ENCODE measurements at places on chromosomes 7 and 10.
A peak's percentile ranks its signal among the peaks of the same experiment; 100 is the strongest.

DNA sequence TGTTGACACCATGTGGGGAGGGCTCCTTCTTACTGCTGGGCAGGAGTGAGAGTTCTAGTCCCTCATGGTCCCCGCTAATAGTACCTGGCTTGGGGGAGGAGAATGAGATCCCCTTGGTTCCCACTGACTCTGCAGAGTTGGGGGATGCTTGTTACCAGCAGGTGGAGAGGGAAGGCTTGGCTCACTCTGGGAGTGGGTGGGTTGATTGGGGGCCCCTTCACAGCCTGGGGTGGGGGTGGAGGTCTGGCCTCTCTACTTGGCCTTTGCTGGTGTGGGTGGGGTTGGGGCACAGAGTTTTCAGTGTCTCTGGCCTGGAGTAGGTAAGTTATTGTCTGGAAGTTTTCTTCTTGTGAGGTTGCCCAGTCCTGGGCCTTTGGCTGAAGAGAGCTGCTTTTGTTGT, 31.9 kb downstream of the ADCY1 start:
- no peak for DNase-seq

DNA sequence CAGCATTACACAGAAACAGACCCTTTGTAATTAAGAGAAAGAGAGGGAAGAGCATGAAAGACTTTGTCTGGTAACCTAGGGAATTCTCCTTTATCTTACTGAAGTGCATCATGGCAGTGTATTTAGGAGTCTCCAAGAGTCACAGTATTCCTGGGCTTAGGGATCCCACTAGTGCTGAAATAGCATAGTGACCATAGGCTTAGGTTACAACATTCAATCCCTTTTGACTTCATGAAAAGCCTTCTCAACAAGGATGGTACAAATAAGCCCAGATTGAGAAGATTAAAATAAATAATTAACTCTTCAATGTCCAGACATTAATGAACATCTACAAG, 76.5 kb downstream of the SNX13 start:
- DNase-seq, result no peak

DNA sequence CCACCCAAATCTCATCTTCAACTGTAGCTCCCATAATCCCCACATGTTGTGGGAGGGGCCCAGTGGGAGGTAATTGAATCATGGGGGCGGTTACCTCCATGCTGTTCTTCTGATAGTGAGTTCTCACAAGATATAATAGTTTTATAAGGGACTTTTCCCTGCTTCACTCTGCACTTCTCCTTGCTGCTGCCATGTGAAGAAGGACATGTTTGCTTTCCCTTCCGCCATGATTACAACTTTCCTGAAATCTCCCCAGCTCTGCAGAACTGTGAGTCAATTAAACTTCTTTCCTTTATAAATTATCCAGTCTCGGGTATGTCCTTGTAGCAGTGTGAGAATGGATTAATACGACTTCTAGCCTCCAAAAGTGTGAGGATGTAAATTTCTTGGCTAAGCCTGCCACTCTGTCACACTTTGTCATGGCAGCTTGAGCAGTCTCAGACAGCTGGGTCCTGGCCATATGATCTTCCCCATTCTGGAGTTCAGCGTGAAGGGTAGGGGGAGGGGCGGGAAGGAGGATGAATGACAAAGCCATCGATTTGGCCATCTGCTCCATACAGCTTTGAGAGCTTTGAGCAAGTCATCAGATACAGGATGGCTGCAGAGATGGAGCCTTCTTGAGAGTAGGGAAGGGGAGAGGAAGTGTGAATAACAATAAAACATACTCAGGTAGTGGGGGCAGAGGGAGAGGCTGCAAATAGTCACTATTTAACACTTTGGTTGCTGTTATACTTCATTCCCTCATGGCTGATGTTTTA, 19.1 kb upstream of the INPP5F start:
- no peak for DNase-seq

- DNase-seq, result no peak
These were observed 502.2 kb downstream of the PLXNA4 start for GRCh38 chr7:132073920-132074589.

GRCh38 chr10:118805146-118805545, 50.4 kb upstream of the CACUL1 start:
- no peak for DNase-seq

DNA sequence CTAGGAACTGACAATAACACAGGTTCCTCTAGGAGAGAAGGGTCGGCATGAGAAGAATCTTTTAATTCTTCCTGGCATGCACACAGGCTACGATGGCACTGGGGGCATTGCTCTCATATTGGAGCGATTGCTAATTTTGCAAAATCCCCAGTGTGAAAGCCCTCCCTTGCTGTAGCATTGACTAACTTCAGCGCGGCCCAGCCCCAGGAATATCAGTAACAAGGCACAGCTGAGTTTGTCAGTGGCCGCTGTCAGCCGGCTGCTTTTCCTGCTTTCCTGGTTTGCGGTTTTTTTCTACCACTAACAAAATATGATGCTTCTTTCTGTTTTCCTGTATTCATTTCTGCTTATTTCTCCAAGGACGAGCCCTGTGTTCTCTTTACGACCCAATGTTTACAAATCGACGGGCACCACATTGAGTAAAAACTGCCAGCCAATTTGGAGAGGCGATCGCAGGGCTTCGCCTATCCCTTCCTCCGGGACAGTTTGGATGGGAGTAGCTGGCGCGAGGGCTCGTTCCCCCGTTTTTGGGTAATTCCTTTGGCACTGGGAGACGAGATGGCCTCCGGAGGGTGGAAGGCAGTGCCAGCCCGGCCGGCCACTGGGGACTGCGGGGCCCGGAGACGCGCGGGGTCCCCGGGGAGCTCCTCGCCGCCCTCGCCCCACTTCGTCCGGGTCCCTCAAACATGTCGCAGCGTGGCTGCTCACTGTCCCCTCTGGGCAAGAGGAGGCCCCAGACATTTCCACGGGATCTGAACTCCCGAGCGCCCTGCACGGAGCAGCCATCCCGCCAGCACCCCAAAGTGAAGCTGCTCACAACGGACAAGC, 967 bp downstream of the ADARB2 start:
- no peak for DNase-seq

GRCh38 chr7:77887567-77887966, 89.0 kb downstream of the PHTF2 start:
- DNase-seq, result peak; percentile 75

DNA sequence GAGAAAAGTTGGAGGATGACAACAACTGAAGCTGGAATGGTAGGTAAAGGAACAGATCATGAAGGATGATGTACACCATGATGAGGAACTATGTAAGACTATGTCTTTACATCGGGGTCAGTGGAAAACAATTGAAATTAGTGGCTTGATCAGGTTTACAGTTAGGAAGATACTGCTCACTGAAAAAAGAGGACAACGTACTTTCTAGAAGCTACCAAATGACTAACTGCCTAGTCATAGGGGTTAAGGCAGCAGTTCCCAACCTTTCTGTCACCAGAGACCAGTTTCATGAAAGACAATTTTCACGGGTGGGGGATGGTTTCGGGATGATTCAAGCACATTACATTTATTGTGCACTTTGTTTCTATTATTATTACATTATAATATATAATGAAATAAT, 91.6 kb upstream of the ANKRD1 start:
- no peak for DNase-seq

DNA sequence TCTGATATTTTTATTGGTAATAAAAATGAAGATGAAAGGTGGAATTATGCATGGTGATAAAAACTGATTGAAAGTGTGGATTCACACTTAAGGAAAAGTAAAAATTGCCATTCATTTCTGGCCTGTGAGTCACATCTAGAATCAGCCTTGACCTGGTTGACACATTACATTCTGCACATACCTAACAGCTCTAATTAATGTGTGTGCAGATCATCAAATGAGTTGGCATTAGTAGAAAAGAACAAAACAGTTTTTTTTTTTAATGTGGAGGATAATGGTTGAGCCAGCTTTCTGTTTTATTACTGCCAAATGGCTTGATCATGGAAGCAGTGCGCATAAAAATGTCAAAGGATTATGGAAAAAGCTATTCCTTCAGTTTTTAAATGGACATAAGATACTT, 142.6 kb upstream of the TMEM196 start:
- no peak for DNase-seq

Measured in AG09309 (cell line).